ENCODE measurements at places on chromosomes 4 and X.

GRCh38 chrX:3348191-3348590, 1.7 kb upstream of the MXRA5 start:
- DNase-seq: no peak

- DNase-seq: no peak
Measured at GRCh38 chr4:165136529-165136928, 23.9 kb upstream of the TMEM192 start.

GRCh38 chrX:5341902-5342301, 886.8 kb downstream of the NLGN4X start:
- no peak for DNase-seq

- DNase-seq: no peak
Measured at GRCh38 chr4:72744103-72744725, 175.2 kb upstream of the ADAMTS3 start.

- DNase-seq: no peak
Measured at GRCh38 chr4:159607809-159608208, 504.9 kb downstream of the RAPGEF2 start.

- no peak for DNase-seq
Measured at GRCh38 chrX:9662148-9662547, 103.5 kb downstream of the GPR143 start.

- DNase-seq: no peak
Measured at GRCh38 chrX:35166023-35166422, 223.4 kb downstream of the FAM47B start.

GRCh38 chr4:41550308-41550707, 12.4 kb downstream of the LIMCH1 start:
- no peak for DNase-seq

DNA sequence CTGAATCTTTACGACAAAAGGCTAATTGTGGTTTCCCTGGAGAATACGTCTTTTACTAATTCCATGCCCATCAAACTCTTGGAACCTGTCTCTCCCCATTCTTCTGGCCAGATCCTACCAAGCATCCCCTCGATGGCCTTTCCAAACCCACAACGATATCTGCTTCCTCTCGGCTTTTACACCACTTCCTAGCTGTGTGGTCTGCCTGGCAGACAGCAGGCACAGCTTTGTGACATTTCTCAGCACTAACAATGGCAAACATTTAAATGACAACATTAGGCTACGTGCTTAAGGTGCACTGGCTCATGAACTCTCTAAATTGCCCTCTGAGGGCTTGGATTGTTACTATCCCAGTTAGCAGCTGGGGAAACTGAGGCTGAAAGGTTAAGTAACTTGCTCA, 141.0 kb downstream of the NSUN7 start:
- no peak for DNase-seq

DNA sequence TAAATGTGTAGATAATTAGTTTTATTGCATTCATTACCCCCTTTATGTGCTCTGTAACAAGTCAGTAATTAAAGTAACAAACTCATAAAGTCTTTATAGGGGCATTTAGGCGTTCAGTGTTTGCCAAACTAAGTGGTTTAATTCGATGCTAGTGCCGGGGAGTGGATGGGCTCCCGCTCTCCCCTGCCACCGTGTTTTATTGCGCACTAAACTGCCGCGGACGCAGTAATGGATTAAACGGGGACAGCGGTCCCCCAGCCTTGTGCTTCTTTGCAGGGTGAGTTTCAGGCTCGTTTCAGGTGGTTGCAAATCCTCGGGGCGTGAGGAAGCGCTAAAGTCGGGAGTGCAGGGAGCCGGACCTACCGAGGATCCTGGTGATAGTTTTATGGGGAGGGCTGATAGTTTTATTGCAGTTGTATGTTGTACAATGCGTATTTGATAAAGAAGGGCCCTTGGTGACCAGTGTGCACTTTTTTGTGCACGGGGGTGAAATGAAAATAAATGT, 1.6 kb upstream of the PHOX2B start:
- DNase-seq: no peak

DNA sequence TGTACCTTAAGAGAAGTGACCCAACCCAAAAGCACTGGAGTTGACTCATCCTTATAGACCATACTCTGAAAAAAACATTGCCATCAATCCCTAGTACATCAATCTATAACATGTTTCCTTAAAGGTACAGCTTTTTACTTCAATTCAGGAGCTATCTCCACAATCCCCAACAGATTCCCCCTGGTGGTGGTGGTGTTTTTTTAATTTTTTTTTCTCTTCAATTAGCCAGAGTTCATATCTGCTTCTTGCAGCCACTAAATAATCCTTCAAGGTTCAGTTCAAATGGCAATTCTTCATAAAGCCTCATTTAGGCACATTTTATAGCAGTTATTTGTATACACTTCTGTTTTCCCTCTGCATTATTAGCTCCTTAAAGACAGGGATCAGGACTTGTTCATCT, 60.7 kb upstream of the KDR start:
- no peak for DNase-seq

- DNase-seq: no peak
Measured at GRCh38 chr4:54277691-54278090, 48.6 kb downstream of the PDGFRA start.

DNA sequence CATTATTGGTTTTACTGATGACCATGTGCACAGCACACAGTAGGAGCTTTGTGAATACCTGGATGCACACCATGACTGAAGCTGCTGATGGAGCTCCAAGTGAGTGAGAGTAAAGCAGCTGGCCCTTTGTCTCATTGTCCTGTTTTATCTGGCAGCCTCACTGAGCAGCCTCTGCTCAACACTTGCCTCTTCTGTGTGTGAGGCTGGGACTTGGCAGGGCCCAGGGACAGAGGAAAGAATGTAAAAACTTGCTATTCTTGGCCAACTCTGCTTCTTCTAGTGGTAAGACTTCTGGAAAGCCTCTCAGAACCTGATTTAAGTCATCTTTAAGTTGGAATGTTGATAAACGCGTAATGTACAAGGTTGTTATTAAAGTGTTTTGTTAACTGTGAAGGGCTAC, 61.4 kb downstream of the BEX1 start:
- no peak for DNase-seq

DNA sequence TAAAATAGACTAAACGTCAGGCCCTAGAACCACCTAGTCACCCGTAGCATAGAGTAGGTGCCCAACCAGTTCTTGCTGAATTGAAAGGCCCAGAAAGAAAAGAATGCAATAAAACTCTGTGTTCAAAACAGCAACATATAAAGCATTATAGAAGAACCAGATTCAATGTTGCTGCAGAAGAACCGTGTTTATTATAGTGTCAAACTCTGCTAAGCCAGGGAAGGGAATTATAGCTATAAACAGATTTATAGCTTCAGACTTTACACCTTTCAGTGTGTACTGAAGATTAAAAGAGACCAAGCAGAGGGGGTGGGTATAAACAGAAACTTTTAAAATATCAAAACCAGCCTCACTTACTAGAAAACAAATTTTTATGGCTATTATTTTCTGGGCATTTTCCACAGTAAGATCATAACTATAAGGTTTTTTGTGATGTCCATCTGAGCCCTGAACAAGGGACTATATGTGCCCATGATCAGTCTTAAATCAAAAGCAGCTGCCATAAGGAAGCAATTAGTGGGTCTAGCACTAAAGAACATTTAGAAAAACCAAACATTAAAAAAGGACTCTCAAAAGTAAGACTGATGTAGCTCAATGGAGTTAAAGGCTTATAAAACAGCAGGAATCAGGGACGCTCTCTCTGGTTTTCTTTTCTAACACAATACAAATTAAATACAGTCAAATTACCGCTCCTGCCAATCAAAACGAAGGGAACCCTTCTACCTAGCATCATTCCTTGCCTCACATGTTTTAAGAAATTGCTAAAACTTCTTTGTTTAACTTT, 219.7 kb upstream of the ETNPPL start:
- no peak for DNase-seq

- DNase-seq: no peak
Measured at GRCh38 chrX:40094041-40094899, 3.5 kb downstream of the BCOR start.

DNA sequence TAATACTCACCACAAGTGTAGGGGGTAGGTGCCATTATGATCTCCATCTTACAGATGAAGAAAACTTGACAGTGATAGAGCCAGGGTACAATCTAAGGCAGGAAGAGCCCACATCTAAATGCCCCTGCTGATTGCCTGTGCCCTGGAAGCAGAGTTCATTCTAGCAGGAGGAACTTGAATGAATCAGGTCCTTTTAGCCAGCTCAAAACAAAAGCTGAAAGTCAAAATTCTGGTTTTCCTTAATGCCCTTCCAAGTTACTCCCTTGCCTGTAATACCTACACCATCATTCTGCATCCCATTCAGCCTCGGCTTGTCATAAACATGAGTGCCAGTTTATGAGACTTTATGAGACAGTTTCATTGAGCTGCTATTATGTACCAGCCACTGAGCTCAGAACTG, 89.6 kb downstream of the SCD5 start:
- DNase-seq: no peak

GRCh38 chr4:11423465-11423864, 5.2 kb downstream of the HS3ST1 start:
- no peak for DNase-seq

GRCh38 chr4:127533028-127533700, 99.6 kb upstream of the INTU start:
- DNase-seq: no peak
